Left renal cortex interstitium (tissue), 4 donors: ENCODE measurements at places on chromosomes 3 and 15. TPM values are rescaled to one million over a fixed set of nuclear protein-coding genes. Genes with fewer than 3 reads are reported as not detected.

CHRD gene
- 17.3 TPM for polyA plus RNA-seq

- DNase-seq = no peak
These were observed 41.7 kb downstream of the OXSM start for GRCh38 chr3:25831578-25831977.

DNA sequence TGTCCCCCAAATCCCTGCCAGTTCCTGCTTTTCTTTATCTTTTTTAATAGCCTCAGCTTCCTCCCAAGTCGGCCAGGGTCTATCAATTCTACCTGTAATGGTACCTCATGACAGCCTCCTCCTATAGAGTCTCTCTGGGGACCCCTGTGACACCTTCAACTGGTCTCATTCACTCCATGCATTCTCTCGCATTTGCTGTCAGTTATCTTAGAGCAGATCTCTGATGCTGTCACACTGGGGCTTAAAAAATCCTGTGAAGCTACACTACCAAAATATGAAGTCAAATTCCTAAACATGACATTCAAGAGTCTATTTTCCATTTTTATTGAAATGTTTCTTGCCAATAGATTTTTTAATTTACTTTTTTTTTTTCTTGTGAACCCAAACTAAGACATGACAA, 5.5 kb downstream of the VPS39 start:
- no peak for DNase-seq

- DNase-seq = no peak
These were observed 28.0 kb upstream of the TMOD3 start for GRCh38 chr15:51801391-51801835.

- no peak for DNase-seq
These were observed 113.7 kb upstream of the AADACL2 start for GRCh38 chr3:151620071-151620470.

DNA sequence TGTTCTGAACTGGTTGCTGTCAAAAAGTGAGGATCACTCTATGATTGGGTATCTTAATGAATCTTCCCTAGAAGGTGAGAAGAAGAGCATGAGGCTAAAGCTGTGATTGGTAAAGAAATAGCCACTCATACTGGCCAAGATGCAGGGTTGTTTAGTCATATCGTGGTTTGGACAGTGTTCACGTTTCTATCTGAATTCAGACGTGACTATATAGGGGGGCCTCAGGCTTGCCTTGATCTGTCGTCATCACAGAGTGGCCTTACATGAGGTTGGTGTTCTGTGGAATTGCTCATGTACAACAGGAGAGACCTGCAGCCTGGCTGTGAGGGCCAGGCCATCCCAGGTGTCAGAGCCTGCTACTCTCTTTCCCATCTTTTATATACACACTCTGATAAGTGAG, 12.4 kb downstream of the RTP2 start:
- DNase-seq = no peak

DNA sequence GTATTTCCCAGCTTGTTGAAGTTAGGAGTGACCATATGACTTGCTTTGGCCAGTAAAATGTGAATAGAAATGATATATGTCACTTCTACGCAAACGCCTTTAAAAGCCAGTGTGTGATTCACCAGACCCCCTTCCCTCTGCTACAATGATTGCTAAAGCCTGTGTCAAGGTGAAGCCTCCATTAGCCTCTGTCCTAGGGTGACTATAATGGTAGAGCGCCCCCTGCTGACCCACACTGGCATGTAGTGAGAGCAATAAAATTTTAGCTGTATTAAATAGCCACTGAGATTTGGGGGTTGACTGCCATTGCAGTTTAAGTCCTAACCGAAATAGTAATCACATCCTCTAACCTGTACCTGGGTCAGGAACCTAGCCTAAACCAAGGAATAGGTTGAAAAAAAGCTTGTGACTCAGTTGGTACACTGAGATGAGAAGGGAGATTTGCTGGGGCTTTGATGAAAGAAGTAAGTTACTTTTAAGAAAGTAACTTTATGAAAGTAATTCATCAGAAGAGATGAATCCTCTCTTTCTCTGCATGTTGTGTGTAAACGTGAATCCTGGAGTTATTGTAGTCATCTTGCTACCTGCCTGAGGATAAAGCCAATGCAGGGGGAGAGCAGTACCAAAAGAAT, 52.6 kb downstream of the GTF2E1 start:
- DNase-seq = peak; percentile 41

DNA sequence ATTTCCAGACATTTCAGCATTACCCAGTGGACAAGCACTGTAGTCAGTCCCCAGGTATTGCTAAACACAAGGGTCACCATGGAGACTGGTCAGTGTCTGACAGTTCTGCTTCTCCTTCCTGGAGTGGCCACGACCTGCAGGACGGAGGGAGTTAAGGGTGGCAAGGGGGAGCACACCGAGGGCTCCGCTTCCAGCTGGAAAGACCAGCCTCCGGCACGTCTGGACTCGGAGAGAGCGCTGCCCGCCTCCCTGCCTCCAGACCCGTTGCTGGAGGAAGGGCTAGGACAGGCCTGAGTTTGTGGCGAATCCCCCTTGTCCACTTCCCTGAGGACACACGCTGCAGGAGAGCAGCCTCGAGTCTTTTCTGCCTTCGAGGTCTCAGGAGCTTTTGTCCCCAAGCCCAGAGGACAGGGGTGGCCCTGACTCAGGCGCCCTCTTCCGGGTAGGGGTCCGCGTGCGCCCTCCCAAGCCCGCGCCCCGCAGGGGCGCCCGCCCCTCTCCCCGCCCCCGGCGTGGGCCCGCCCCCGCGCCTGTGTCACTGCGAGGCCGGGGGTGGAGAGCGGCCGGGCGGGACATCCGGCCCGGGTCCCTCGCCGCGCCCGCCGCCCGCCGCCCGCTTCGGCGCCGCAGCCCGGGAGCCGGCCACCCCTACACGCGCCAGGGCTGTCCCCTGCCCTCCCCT, at the start of gene CHST14:
Gene CHST14, plus strand, starts transcription at position 562 of the 682 bp plus-strand sequence. CDS start 230 bp downstream, outside the sequence.
- peak; percentile 41 for DNase-seq

GRCh38 chr15:36544518-36545466, 34.6 kb upstream of the CDIN1 start:
- no peak for DNase-seq

- no peak for DNase-seq
These were observed 54.0 kb downstream of the TAFA4 start for GRCh38 chr3:68878322-68878721.
